ENCODE measurements at places on chromosomes 16 and 17.

DNA sequence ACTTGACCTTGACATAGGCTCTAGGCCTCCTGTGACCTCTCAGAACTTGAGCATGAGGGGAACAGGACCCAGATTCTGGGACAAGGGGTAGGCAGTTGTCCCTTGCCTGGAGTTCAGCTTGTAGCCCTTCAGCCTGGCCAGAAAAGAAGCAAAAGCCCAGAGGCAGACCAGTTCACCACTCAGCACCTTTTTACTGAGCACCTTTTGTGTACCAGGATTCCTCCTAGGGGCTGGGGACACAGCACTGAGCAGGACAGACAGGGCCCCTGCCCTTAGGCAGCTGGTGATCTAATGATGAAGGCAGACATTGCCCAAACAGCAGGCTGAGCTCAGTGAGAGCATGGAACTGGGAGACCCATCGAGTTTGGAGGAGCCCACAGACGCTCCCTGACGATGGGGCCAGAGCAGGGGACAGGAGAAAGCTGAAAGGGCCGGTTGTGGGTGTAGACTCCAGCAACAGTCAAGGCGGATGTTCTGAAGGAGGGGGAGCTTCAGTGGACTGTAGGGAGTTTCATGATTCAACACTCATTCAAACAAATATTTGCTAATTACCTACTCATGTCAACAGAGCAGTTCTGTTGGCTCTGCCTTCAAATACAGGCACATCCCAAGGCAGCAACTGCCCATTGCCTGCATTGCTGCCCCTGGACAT lies 32.0 kb downstream of the SBK1 start:
- DNase-seq, result no peak

DNA sequence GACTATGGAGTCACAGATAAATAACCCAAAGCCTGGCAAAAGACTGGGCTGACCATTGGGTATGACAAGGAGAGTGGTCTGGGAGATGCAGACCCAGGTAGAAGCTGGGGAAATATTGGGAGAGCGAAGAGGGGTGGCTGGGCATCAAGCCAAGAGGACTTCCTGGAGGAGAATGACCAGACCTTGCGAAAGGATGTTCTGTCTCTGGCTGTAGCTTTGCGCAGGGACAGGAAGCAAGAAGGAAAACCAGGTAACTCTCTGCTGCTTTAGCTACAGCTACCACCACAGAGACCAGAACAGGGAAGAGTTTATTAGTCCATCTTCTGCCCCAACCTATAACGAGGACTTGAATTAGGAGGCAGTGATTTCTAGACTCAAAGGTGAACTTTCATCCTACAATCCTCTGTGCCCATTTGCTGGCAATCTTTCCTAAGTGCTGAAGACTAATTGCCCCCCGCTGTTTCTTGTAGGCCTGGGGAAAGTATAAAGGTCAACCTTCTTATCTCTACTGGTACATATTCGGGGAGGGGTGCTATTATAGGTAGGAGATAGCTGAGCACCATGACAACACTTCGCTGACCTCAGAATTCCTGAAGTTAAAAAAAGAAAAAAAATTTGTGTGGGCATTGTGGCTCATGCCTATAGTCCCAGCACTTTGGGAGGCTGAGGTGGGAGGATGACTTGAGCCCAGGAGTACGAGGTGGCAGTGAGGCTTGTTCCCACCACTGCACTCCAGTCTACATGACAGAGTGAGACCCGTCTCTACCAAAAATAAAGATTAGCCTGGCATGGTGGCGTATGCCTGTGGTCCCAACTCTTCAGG lies 19.1 kb upstream of the KIFC3 start:
- DNase-seq, result no peak

GRCh38 chr17:62573480-62574117 lies 53.9 kb upstream of the MRC2 start:
- DNase-seq, result no peak

GRCh38 chr16:14497245-14498082 lies 132.6 kb downstream of the PARN start:
- DNase-seq, result no peak

DNA sequence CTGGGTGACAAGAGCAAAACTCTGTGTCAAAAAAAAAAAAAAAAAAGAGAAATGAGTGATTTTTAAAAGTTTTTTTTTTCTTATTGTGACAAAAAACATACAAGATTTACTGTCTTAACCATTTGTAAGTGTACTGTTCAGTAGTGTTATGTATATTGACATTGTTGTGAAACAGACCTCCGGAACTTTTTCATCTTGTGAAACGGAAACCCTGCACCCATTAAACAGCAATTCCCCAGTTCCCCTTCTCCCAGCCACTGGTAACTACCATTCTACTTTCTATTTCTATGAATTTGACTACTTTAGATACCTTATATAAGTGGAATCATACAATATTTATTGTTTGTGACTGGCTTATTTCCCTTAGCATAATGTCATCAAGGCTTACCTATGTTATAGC lies 18.7 kb downstream of the DUS2 start:
- DNase-seq, result no peak

DNA sequence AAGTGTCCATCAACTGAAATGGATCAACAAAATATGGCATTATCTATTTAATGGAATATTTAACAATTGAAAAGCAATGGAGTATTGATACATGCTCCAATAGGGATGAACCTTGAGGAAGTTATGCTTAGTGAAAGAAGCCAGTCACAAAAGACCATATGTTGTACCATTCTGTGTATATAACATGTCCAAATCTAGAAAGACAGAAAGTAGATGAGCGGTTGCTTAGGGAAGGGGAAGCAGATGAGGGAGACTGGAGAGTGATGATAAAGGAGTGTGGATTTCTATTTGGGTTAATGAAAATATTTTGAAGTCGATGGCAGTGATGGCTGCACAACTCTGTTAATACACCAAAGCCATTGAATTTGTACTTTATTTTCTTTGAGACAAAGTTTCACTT lies 8.5 kb upstream of the ERN1 start:
- no peak for DNase-seq

DNA sequence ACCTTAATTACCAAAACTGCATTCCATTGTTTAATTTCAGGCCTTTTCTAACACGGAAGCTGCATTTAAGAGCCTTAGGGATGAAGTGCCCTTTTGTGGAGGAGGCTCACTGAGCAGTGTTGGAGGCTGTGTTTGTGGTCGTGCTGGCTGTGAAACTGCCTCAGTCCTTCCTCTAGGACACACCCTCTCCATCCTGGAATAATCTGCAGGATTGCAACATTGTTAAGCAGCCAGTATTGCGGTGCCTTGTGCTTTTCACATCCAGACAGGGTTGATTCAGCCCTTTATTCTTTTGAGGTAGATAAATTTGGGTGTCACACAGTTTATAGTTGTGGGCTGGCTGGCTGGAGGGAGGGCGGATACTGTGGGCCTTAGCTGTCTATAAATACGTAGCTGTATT lies 141.6 kb downstream of the CDRT15L2 start:
- no peak for DNase-seq

- DNase-seq, result peak; percentile 58
These were observed 184.0 kb upstream of the GSE1 start for GRCh38 chr16:85428899-85429775.

All from RWPE2 (cell line).